Activated CD8-positive, alpha-beta memory T cell treated with anti-CD3 and anti-CD28 coated beads for 4 hours (primary cell): ENCODE measurements at places on chromosomes 11 and 22.

GRCh38 chr11:83259559-83259958 is 26.6 kb downstream of the CCDC90B start:
- DNase-seq, result no peak

GRCh38 chr11:55106391-55106790 is 155.6 kb upstream of the TRIM48 start:
- DNase-seq, result no peak

DNA sequence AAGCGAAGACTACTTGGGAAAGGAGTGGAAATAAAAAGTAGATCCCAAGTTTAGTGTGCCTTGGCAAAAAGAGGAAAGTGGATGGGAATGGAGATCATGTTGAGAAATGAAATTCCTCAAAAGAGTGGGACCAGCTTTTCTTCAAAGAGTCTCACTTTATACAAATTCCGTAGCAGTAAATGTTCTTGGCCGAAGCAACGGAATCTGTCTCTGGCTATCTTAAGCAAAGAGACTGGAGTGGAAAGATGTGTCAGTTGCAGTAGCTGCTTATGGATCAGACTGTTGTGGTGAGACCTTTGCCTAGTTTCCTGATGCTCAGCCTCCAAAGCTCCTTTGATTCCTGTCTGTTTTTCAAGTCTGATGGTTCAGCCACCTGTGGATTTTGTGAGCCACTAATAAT is 73.6 kb downstream of the CSTPP1 start:
- no peak for DNase-seq

- DNase-seq, result no peak
Measured at GRCh38 chr11:45674481-45675190, 9.2 kb upstream of the CHST1 start.

DNA sequence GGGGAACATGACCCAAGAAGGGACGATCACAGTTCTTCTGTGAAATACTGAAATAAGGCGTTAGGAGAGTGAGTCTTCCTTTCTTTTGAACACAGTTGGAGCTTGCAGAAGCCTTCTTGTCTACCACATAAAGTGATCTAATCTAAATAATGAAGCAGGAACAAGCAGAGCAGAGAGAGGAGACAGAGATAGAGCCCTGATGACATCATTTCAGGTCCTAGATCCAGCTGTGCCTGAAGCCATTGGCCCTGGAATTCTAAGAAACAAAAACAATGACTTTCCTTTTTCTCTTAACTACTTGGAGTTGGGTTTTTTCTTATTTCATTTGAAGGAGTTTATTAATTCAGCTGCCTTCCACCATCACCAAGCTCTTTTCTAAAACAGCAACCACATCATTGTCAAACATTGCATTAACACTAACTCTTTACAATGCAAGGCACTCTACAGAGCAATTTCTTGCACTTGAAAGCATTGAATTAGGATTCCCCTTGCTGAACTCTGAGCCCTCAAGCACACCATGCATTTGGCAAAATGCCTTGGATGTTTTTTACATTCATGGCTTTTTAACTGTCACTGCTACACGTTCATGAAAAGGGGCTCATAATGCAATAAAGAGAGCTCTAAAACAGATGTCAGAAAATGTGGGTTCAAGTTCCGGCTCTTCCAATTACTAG is 117.2 kb upstream of the TIMP3 start:
- no peak for DNase-seq

- no peak for DNase-seq
Measured at GRCh38 chr11:106331176-106331575, 253.7 kb downstream of the AASDHPPT start.
